ENCODE measurements at places on chromosomes 11 and 22.

DNA sequence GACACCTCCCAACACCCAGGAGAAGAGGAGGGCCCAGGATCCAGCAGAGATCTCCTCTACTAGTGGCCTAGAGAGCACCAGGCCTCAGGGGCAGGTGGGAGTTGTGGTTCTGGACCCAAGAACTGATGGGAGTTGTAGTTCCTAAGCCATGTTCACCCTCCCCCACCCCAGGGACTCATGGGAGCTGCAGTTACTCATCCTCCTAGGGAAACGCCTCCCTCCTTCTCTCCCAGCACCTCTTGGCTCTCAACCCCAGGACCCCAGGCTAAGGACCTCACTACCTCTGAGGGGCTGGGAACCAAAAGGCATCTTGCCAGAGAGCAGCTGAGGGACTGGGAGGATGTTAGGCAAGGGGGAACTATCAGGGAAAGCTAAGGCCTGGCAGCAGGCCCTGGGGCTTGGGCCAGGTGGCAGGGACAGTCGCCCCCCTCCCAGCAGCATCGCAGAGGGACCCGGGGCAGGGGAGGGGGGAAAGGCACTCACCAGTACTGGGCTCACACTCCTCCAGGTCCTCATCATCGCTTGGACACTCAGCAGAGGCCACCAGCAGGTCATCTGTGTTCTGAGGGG, 28.9 kb downstream of the SLC22A12 start:
- no peak for DNase-seq

GRCh38 chr22:43993072-43993760, 30.9 kb upstream of the PARVB start:
- DNase-seq, result peak; percentile 46

DNA sequence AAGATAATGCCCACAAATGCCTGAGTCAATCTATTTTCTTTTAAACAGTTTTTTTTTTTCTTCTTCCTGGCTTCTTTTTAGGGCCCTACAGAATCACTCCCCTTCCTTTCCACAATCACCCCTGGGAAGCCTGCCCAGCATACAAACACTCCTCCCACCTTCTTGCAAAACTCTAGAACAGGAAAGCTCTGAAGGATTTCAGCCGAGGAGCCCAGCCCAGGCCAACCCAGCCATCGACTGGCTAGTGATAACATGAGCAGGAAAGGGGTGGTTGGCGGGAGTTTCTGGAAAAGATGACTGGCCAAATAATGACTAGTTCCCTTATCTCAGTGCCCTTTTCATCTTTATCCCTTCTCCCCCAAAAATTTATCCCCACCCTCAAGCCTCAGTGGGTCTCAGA, 68.2 kb downstream of the USP35 start:
- DNase-seq, result no peak

GRCh38 chr22:22671506-22671905, 27.1 kb downstream of the GGTLC2 start:
- no peak for DNase-seq

- DNase-seq, result no peak
Observed at GRCh38 chr11:88695689-88696414, 358.3 kb upstream of the CTSC start.
